H1 (cell line): ENCODE measurements at places on chromosomes 2 and 18. TPM values are rescaled to one million over a fixed set of nuclear protein-coding genes. Genes with fewer than 3 reads are reported as not detected.

ANKRD30BL gene
- total RNA-seq: not detected in 2 replicates

DYNAP gene
- total RNA-seq: 0.15 and 0.22 TPM in 2 replicates

VIT gene
- not detected in 2 replicates for total RNA-seq

CNDP2 gene
- 243 TPM in 2 replicates for total RNA-seq

PLGLB1 gene
- 0.54 TPM in 1 of 2 replicates, not detected in the other for total RNA-seq

TCF23 gene
- not detected in 2 replicates for total RNA-seq

ANKRD30B gene
- total RNA-seq: 0.11 TPM in 1 of 2 replicates, not detected in the other

GRCh38 chr2:79638954-79639353, 126.1 kb downstream of the CTNNA2 start:
- no peaks in the 10 kb centered on the region for H3K36me3 ChIP-seq
- H3K27ac ChIP-seq: no peak overlapping the region
- no peak overlapping the region for H3K4me3 ChIP-seq
- H3K4me1 ChIP-seq: no peaks in the 10 kb centered on the region; the same call in 1 of the 2 replicates
- no peaks in the 10 kb centered on the region for H3K27me3 ChIP-seq
- DNase-seq: no peak

DNA sequence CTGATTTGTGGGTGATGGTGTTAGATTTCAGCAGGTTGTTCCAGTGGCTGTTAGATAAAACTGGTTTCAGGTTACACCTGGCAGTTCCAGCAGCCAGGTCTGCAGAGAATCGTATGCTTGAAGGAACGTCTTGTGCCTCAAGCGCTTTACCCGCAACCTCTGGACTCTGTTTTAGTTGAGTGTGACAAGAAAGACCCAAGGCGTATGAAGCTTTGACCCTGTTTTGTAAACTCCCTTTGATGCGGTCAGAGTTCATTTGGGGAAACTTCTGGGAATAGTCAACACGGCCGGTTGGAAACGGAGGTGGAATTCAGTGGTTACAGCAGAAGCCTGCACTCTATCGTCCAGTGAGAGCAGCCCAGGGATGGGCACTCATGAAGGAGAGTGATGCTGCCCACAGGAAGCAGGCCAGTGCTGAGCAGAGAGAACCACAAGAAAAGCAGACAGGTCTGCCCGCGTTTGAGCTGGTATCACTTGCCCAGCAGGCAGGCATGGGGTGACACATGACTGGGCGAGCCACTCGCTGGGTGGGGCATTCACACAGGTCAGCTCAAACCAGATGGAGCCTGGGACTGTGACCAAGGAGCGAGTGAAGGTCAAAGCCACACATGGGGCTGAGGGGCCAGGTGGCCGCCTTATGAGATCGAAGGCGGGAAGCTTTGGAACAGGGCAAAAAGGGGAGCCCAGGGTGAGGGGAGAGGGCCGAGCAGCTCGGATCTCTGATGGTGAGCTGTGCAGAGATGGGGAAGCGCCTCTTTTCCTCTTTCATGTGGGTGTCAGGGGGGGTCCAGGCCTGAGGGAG, 99.6 kb upstream of the MBOAT2 start:
- H3K27me3 ChIP-seq: no peaks in the 10 kb centered on the region
- DNase-seq: no peak
- peaks cover 8% of the 10 kb centered on the region for H3K4me1 ChIP-seq
- no peak overlapping the region for H3K27ac ChIP-seq

DNA sequence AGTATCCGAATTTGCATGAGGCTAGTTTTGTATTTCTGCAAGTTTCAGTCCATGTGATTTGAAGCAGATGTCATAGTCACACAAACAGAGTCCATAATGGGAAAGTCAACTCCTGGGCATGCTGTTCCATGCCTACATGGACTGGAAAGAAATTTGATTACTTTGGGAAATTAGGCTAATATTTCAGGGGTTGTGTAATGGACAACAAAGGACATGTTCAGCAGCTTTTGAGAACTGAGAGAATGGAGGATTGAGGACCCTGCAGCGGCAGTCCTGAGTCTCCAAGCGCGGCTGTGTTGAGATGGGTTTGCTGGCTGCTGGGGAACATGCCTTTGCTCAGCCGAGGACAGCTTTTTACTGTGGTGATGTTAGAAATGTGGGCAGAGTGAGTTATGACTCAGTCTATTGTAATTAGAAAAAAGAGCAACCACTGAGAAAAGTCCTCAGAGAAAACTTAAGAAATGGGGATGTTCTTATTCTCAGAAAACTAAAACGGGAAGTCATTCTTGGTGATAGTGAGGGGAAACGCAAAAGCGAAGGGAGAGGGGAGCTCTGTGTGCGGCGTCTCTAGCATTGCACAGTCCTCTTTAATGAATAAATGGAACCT, 149.2 kb downstream of the FAM210A start:
- no peaks in the 10 kb centered on the region for H3K27me3 ChIP-seq
- DNase-seq: no peak
- no peak overlapping the region for H3K4me3 ChIP-seq
- H3K4me1 ChIP-seq: no peaks in the 10 kb centered on the region

DNA sequence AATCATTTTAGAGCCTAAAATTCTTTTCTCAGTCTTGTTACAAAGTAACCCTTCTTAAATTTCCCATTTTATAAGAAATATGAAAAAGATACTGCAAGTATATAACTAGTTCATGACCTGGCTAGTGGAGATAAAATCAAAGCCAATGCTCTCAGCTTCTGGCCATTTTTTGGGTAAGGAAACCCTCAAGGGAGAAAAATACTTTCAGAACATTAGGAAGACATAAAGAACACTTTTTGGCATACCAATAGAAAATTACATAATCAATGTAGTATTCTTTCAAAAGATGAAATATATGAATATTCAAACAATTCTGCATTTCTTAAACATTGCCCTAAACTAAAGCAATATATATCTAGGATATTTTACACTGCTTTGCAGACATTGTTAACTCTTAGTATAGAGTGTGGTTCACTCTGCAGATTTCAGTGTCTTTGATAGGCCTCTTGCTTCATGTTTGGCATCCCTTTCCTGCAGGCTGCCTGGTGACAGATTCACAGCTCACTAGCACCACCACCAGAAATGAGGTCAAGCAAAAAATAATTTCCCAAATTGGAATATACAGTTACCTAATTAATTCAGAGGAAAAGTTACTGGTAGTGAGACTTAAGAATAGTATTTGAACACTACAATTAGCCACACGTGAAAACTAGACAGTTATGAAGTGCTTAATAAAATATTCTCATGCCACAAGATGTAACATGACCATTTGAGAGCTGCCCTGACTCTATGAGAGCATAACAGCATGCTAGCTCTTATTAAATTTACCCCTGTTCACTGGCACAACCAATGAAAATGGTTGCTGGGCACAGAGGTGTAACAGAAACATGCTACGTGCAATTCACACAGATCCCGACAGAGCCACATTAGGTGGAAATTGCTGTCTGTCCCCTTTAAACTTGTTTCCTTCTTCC, 36.0 kb downstream of the PAIP2B start:
- DNase-seq: no peak
- no peaks in the 10 kb centered on the region for H3K36me3 ChIP-seq
- H3K27ac ChIP-seq: no peak overlapping the region
- peaks cover 9% of the 10 kb centered on the region; the same call in 1 of the 2 replicates for H3K4me1 ChIP-seq
- no peaks in the 10 kb centered on the region for H3K27me3 ChIP-seq

GRCh38 chr2:25197336-25198208, 29.2 kb upstream of the POMC start:
- no peak overlapping the region for H3K4me3 ChIP-seq
- no peak for DNase-seq
- no peak overlapping the region for H3K27ac ChIP-seq
- H3K4me1 ChIP-seq: no peaks in the 10 kb centered on the region

- no peak for DNase-seq
- H3K4me3 ChIP-seq: no peak overlapping the region
- H3K4me1 ChIP-seq: no peaks in the 10 kb centered on the region
These were observed 386.6 kb upstream of the KLHL29 start for GRCh38 chr2:22998359-22998758.

- H3K27me3 ChIP-seq: peaks cover 2% of the 10 kb centered on the region
- H3K27ac ChIP-seq: no peak overlapping the region
- H3K4me1 ChIP-seq: peaks cover 2% of the 10 kb centered on the region; the same call in 1 of the 2 replicates
- no peak for DNase-seq
These were observed 425.9 kb upstream of the PIK3C3 start for GRCh38 chr18:41529093-41529492.

GRCh38 chr18:72160510-72161445, 383.4 kb downstream of the CBLN2 start:
- H3K27ac ChIP-seq: no peak overlapping the region
- no peaks in the 10 kb centered on the region for H3K4me1 ChIP-seq
- no peak for DNase-seq
- H3K27me3 ChIP-seq: no peaks in the 10 kb centered on the region
- no peak overlapping the region for H3K4me3 ChIP-seq

DNA sequence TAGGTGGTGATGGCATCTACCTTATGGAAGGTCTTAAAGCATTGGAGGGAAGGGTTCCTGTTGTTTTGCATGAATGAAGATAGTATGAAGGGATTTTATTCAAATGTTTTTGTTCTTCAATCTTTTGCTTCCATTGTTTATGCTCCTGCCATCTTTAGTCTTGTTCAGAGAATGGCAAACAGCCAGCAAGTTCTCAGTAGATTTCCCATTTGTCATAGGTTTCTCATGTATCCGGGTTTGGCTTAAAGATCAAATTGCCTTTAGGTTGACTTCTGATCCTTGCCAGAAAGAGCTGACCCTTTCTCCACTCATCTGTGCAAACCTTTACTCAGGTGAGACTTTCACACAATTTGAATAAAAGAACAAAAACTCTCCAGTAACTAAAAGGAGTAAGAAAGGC, 44.2 kb upstream of the STAT4 start:
- H3K27ac ChIP-seq: no peak overlapping the region
- DNase-seq: no peak
- no peak overlapping the region for H3K4me3 ChIP-seq
- no peaks in the 10 kb centered on the region for H3K27me3 ChIP-seq
- no peaks in the 10 kb centered on the region for H3K4me1 ChIP-seq

GRCh38 chr2:142907653-142908052, 30.2 kb downstream of the KYNU start:
- H3K36me3 ChIP-seq: no peaks in the 10 kb centered on the region
- no peaks in the 10 kb centered on the region for H3K4me1 ChIP-seq
- no peak overlapping the region for H3K4me3 ChIP-seq
- H3K27ac ChIP-seq: no peak overlapping the region
- no peak for DNase-seq

DNA sequence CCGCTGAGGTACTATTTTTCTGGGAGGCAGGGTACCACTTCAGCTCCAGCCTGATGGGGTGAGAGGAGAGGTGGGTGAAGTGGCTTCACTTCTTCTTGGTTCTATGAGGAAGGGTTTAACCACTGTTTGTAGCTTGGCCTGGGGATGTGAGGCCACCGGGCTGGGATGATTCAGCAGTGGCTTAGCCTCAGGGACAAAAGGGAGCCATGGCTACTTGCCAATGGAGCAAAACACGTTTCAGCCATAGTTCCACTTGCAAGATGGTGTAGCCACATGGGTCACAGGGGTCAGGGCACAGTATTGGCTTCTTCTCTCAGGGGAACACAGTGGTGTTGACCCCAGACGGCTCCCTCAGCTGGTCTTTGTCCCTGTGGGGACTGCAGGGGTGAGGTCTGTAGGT, 14.9 kb downstream of the ZDBF2 start:
- H3K27me3 ChIP-seq: no peaks in the 10 kb centered on the region
- no peak for DNase-seq
- no peaks in the 10 kb centered on the region for H3K36me3 ChIP-seq
- H3K4me1 ChIP-seq: no peaks in the 10 kb centered on the region
- H3K4me3 ChIP-seq: no peak overlapping the region

DNA sequence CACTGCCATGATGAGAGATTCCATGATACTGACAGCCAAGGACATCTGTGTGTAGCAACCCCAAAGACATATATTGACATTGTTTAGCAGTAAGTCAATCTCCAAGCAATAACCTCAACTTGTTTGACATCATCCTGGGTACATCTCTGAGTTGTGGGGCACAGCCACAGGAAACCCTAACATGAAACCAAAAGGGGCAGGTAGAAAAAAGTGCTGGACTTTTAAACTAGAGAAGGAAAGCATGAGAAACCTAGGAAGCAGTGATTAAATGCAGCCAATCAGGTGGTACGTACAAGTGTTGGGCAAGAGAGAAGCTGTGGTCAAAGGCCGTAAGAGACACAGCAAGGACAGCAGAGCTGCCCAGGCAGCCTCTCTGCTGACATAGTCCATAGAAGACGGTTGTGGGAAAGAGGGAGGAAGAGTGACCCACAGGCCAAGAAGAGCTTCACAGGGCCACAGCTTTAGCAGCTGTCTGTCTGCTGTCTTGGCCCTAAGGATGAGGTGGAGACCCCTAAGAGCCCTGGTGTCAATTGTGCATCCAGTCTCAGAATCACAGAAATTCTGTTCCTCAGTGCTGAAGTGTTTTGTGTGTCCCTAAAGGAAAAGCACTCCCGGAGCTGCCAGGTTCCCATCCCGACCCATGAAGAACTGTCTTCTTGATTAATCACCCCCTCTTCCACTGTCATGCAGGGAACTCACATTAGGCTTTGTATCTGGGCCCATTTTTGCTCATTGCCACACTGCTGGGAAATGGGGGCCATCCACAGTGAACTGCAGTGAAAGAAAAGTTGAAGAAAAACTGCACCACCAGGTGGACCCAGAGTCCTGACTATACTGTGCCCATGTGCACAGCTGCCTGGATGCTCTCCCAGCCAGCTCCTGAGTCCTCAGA, 25.4 kb upstream of the CHN1 start:
- no peaks in the 10 kb centered on the region for H3K36me3 ChIP-seq
- no peak overlapping the region for H3K27ac ChIP-seq
- DNase-seq: peak; percentile 63
- no peak overlapping the region for H3K4me3 ChIP-seq
- H3K27me3 ChIP-seq: no peaks in the 10 kb centered on the region

GRCh38 chr2:214839464-214839863, 30.0 kb upstream of the BARD1 start:
- no peak overlapping the region for H3K4me3 ChIP-seq
- H3K27ac ChIP-seq: no peak overlapping the region
- H3K36me3 ChIP-seq: no peaks in the 10 kb centered on the region
- H3K27me3 ChIP-seq: no peaks in the 10 kb centered on the region
- H3K4me1 ChIP-seq: peaks cover 3% of the 10 kb centered on the region

- no peak overlapping the region for H3K27ac ChIP-seq
- H3K36me3 ChIP-seq: peaks cover 2% of the 10 kb centered on the region; the same call in 1 of the 2 replicates
- no peak for DNase-seq
- H3K4me1 ChIP-seq: no peaks in the 10 kb centered on the region
- no peak overlapping the region for H3K4me3 ChIP-seq
- no peaks in the 10 kb centered on the region for H3K27me3 ChIP-seq
These were observed 110.7 kb downstream of the ICA1L start for GRCh38 chr2:202760848-202761247.

GRCh38 chr2:174753038-174753633, 11.1 kb downstream of the CHRNA1 start:
- DNase-seq: no peak
- no peaks in the 10 kb centered on the region; the same call in 1 of the 2 replicates for H3K4me1 ChIP-seq
- no peaks in the 10 kb centered on the region for H3K27me3 ChIP-seq
- H3K27ac ChIP-seq: no peak overlapping the region
- H3K36me3 ChIP-seq: no peaks in the 10 kb centered on the region

GRCh38 chr18:74796211-74796610, 198.5 kb downstream of the ZNF407 start:
- H3K27me3 ChIP-seq: no peaks in the 10 kb centered on the region
- H3K4me3 ChIP-seq: no peak overlapping the region
- no peak overlapping the region for H3K27ac ChIP-seq
- no peak for DNase-seq
